ENCODE measurements at places on chromosomes 5 and 9. TPM values are rescaled to one million over a fixed set of nuclear protein-coding genes. Genes with fewer than 3 reads are reported as not detected.

DNA sequence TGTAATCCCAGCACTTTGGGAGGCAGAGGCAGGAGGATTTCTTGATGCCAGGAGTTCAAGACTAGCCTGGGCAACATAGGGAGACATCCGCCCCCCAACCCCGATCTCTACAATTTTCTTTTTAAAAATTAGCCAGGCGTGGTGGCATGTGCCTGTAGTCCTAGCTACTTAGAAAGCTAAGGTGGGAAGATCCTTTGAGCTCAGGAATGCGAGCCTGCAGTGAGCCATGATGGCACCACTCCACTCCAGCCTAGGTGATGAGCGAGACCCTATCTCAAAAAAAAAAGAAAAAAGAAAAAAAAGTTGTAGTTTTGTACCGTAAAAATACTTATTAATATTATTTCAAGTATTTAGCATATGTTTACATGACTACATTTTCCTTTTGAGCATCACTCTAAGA is 29.3 kb downstream of the TSSK1B start:
- DNase-seq: no peak
- H3K36me3 ChIP-seq: no peaks in the 10 kb centered on the region
- H3K27ac ChIP-seq: no peak overlapping the region
- H3K4me3 ChIP-seq: no peak overlapping the region
- no peaks in the 10 kb centered on the region for H3K4me1 ChIP-seq
- H3K27me3 ChIP-seq: no peaks in the 10 kb centered on the region

GRCh38 chr5:53766673-53767072 is 206.2 kb downstream of the NDUFS4 start:
- H3K27ac ChIP-seq: no peak overlapping the region
- H3K36me3 ChIP-seq: no peaks in the 10 kb centered on the region
- no peaks in the 10 kb centered on the region for H3K27me3 ChIP-seq
- no peak overlapping the region for H3K4me3 ChIP-seq

DNA sequence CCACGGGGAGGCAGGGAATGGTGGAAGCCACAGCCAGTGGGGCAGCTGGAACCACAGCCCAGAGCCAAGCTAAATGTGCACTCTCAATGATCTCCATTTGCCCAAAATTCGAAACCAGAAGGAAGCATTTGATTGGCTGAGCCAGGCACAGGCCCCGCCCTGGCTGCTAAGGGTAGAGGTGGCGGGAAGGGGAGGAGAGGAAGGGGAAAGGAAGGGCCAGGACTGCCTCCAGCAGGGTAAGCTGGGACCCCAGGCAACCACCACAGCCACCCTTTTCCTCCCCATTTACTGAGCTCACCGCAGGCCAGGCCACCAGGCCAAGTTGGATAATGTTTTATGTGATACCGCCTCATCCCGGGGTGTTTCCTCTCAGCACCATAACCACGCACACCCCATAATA is 100.3 kb upstream of the RAPGEF1 start:
- H3K36me3 ChIP-seq: no peaks in the 10 kb centered on the region
- H3K27me3 ChIP-seq: no peaks in the 10 kb centered on the region
- no peak for DNase-seq
- H3K4me1 ChIP-seq: no peaks in the 10 kb centered on the region
- H3K27ac ChIP-seq: no peak overlapping the region

- peak overlapping the region; percentile 90 for H3K27ac ChIP-seq
- no peaks in the 10 kb centered on the region for H3K4me1 ChIP-seq
- H3K4me3 ChIP-seq: no peak overlapping the region
- no peak for DNase-seq
These were observed 100.0 kb downstream of the SEMA5A start for GRCh38 chr5:9445826-9446388.

- peak overlapping the region; percentile 77 for H3K27ac ChIP-seq
- no peak for DNase-seq
- peaks cover 34% of the 10 kb centered on the region for H3K27me3 ChIP-seq
- no peaks in the 10 kb centered on the region for H3K36me3 ChIP-seq
- H3K4me1 ChIP-seq: no peaks in the 10 kb centered on the region
These were observed 545 bp downstream of the CDKN2B-AS1 start for GRCh38 chr9:21995006-21995665.

- no peaks in the 10 kb centered on the region for H3K4me1 ChIP-seq
- no peaks in the 10 kb centered on the region for H3K27me3 ChIP-seq
- no peak overlapping the region for H3K4me3 ChIP-seq
- no peak for DNase-seq
- peak overlapping the region; percentile 93 for H3K27ac ChIP-seq
- H3K36me3 ChIP-seq: no peaks in the 10 kb centered on the region
These were observed 96.4 kb upstream of the COL5A1 start for GRCh38 chr9:134545215-134545542.

DNA sequence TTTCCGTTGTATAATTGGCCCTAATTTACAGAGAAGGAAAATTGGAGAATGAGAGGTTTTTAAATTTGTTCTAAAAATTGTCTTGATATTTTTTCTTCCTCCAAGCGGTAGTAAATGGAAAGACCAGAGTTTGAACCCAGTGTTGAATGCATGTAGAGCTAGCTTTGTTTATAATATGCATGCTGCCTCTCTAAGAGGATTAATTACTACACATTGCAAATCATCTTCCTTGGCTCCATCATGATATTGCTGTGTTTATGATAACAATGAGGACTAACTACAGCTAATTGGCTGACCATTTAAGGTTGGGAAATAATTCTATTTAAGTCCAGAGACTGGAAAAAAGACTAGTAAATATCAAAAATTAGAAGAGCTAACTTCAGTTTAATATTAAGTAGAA is 338.5 kb downstream of the PLK2 start:
- DNase-seq: no peak
- no peak overlapping the region for H3K27ac ChIP-seq
- H3K4me3 ChIP-seq: no peak overlapping the region

DNA sequence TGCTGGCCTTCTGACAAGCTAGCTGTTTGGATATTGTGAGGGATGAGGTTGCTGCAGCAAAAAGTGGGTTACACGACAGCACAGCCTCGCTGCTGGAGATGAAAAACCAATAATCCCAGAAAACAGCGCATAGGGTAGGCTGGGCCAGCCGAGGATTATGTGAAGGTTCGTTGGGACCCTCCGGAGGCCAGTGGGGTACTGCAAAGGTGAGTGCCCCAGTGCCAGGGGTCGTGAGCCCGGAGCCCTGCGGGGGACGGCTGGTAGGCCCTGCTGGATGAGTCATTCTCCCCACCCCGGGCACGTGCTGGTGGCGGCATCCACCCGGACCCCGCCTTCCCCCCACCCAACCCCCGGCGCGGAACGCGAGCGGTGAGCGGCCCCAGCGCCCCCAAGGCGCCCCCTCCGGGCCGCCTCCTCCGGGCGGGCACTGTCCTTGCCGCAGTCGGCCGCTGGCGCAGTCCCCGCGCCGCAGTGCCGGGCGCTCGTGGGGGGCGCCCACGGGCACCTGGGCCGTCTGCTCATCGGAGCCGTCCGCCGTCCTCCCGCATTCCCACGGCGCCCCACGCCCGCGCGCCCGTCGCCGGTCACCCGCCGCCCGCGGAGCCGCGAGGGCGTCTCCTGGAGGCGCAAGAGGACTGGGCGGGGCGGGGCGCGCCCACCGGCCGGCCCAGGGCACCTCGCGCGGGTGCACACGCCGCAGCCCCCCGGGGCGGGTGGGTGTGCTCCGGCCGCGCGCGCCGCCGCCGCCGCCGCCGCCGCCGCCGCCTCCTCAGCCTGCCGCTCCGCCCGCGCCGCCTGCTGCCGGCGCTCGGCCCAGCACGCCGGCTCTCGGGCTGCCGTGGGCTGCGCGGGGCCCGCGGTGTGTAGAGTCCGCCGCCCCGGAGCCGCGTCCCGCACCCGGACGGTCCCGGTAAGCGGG is at the start of gene PHF24:
Gene PHF24, plus strand, starts transcription at position 794 of the 919 bp plus-strand sequence. CDS start 13,014 bp downstream, outside the sequence.
- H3K27me3 ChIP-seq: no peaks in the 10 kb centered on the region
- DNase-seq: no peak
- H3K27ac ChIP-seq: no peak within 1 kb of the TSS
- no peak within 1 kb of the TSS for H3K4me3 ChIP-seq

DNA sequence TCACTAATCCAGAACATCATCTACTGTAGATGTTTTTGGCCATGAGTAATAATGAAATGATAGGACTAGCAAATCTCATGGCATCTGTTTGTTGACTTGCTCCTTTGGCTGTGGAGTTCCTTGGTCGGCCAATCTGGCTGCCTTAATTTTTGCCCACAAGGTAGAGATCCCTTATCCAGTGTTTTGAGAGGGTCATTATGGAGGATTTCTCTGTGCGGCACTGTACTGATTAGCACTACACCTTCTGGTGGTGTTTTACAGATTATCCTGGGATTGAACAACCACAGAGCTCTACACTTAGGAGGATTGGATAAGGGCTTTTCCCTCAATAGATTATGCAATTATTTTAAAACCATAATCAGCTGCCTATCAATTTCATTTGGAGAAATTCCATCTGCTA is 3.2 kb upstream of the ENHO start:
- peaks cover 22% of the 10 kb centered on the region for H3K4me1 ChIP-seq
- no peak for DNase-seq
- no peaks in the 10 kb centered on the region for H3K27me3 ChIP-seq
- no peaks in the 10 kb centered on the region for H3K36me3 ChIP-seq

GRCh38 chr5:128378196-128378595 is 159.8 kb downstream of the FBN2 start:
- DNase-seq: no peak
- no peak overlapping the region for H3K4me3 ChIP-seq
- no peak overlapping the region for H3K27ac ChIP-seq
- H3K4me1 ChIP-seq: no peaks in the 10 kb centered on the region
- no peaks in the 10 kb centered on the region for H3K27me3 ChIP-seq
- H3K36me3 ChIP-seq: no peaks in the 10 kb centered on the region

The AFAP1L1 gene
- 93.5 TPM for total RNA-seq

The MARCOL gene
- total RNA-seq: not detected

The ZNF79 gene
- total RNA-seq: 11.6 TPM

The PFN3 gene
- not detected for total RNA-seq

The TTLL11 gene
- total RNA-seq: 9.8 TPM

The CDO1 gene
- total RNA-seq: 536 TPM

The DIAPH1 gene
- 102 TPM for total RNA-seq
